Activated CD4-positive, alpha-beta T cell treated with anti-CD3 and anti-CD28 coated beads, Interleukin-2, amount 50 U/mL, for 4 hours (primary cell): ENCODE measurements at places on chromosomes 12 and 14.

- no peak for DNase-seq
Observed at GRCh38 chr12:42742716-42743115, 153.2 kb upstream of the PRICKLE1 start.

DNA sequence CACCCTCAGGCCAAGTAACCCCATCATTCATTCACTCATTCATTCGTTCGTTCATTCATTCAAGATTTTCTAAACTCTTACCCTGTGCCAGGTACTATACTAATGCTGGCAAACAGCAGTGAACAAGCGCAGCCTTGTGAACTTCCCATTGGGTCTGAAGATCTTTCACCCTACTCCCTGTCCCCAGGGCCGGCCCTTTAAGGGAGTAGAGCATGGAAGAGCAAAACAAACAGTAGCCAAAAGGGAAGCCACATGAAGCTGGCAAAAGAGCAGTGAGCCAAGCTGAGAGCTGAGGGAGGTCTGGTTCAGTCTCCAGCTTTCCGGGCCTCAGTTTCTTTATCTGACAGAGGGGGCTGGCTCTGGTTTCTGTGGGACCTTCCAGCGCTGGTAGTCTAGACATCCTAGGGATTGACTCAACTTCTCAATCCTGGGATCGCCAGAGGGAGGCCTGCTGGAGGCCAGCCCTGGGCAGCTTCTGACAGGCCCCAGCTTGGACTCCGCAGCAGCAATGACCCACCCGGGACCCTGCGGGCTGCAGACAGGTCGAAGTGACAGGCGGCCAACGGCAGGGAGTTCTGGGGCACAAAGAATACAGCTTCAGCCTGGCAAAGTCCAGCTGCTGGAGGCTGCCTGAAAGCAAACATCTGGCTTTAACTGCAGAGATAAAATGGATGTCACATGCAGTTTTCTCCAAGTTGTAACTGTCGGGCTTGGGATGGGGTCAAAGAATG is 27.1 kb downstream of the ACTN1 start:
- DNase-seq = no peak

- no peak for DNase-seq
Observed at GRCh38 chr14:22994762-22995275, 12.5 kb upstream of the AJUBA start.

- no peak for DNase-seq
Observed at GRCh38 chr12:67434671-67435370, 165.7 kb downstream of the CAND1 start.

DNA sequence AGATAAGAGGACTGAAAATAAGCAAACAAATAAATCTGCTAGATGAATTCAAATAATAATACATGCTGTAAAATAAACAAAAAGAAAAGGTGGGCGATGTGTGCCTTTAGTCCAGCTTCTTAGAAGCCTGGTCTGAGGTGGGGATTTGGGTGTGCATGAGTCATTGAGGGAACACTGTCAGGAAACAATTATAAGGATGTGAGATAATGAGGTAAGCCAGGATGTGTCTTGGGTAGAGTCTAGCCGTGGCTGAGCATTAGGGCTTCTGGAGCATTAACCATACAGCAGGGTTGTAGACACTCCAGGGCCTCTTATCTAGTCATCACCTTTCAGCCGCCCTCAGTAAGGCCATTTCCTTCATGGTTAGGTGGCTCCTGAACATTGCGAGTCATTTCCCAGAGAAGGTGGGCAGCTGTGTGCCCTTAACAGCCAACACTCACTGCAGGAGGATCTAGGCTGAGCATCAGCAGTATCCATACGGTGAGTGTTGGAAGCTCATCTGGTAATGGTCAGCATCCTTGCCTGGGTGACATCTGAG is 405.6 kb downstream of the GLT1D1 start:
- no peak for DNase-seq

GRCh38 chr12:121378736-121379135 is 21.2 kb upstream of the RNF34 start:
- DNase-seq = no peak

- DNase-seq = no peak
Observed at GRCh38 chr12:129815846-129816245, 88.0 kb downstream of the TMEM132D start.
